ENCODE measurements at places on chromosomes 13 and 19. TPM values are rescaled to one million over a fixed set of nuclear protein-coding genes. Genes with fewer than 3 reads are reported as not detected.
A peak's percentile ranks its signal among the peaks of the same experiment; 100 is the strongest.

DNA sequence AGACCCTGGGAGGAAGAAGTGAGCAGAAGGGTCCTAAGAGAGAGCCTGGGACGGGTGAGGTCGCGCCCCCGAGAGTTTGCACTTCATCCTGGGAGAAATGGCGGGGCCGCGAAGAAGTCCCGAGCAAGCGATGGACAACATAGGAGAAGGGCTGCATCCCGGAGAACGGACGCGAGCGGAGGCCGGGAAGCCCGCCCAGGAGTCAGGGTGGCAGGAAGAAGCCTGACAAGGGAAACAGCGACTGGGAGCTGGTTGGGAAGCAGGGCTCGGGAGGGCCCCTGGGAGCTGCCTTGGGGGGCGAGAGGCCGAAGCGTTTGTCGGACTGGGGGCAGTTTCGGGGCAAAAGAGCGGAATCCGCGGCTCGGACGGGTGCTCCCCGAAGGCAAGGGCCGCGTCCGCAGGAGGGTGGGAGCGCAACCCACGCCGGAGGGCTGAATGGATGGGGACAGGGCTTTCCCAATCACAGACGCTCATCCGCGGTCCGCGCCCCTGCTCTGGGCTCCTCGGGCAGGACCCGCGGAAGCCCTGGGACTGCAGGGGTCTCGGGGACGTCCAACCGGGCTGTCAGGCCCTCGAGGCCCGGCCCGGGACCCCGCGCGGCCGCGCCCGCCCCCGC lies 469 bp downstream of the ABHD17A start:
- peak; percentile 87 for DNase-seq

DNA sequence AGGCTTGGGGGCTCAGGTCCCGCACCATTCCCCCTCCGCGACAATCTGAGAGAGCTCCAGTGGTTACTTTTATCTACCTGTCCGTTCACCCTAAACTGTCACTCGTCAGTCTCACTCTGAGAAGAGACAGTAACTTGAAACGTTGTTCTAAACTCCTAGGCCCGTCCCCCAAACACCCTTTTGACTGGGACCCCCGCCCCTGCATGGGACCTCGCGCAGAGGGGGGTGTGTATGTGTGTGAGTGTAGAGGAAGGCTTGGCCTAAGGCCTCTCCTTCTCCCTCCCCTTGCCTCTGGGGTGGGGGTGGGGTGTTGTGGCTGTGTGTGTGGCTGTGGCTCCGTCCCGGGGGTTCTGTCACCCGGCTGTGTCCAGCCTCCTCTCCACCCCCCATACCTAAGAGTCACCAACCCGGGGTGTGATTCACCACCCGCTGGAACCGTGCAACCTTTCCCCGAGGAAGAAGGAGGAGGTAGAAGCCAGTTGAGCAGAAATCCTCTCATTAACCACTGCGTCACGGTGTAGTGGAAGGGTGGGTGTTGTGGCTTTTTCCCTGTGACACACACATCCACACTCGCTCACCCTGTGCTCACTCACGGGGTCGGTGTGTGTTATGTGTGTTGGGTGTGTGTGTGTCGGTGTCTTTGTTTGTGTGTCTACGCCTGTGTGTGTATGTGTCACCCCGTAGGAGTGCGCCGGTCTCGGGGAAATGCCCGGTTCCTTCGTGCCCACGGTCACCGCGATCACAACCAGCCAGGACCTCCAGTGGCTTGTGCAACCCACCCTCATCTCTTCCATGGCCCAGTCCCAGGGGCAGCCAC lies 2.4 kb downstream of the FOSB start:
- DNase-seq = no peak

GRCh38 chr13:50437252-50437651 lies 406.2 kb downstream of the DLEU7 start:
- no peak for DNase-seq

- no peak for DNase-seq
Observed at GRCh38 chr19:44872661-44873060, 18.4 kb upstream of the TOMM40 start.

GRCh38 chr13:73751290-73751689 lies 382.9 kb downstream of the KLF12 start:
- no peak for DNase-seq

DNA sequence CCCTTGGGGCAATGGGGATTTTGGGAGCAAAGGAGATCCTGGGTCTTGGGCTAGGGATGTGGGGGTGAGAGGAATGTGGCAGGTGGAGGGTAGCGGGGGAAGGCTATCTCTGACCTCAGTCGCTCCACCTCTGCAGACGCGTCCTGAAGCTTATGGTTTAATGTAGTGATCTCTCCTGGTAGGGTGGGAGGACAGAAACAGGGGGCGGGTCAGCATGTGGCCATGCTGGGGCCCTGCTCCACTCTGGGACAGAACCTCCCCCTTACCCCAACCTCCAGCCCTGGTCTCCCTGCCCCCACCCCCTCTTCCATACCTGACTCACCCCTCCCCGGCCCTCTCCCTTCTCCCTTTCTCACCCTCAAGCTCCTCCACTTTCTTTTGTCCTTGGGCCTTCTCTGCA lies 1.4 kb downstream of the BST2 start:
- DNase-seq = peak; percentile 82

DNA sequence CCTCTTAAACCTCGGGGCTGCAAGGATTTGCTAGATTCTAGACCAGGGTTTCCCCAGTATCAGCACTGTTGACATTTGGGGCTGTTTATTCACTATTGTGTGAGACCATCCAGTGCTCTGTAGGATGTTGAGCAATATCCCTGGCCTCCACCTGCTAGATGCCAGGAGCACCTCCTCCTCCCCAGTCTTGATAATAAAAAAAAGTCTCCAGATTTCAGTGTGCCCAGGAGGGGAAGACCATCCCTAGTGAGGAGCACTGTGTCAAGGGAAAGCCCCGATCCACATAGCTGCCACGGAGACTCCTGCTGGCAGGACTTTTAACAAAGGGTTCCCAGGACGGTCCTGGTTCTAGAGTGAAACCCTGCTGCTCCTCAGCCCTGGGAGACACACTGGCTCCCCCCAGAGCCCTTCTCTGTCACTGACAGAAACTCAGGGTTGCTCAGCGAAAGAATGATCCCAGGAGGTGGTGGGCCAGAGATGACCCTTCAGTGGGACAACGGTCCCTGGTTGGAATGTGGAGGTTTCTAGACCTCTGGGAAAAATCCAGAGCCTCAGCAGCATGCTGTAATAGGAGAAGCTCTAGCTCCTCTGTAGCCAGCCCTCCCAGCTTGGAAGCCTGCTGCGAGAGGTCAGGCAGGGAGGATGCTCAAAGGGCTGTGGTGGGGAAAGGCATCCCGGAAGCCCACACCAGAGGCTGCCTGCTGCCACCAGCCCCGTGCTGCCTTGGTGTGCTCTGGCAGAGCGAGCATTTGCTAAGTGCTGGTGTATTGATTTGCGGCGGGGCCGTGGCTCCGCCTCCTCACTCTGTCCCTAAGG lies 20.3 kb downstream of the LYL1 start:
- DNase-seq = peak; percentile 86

DNA sequence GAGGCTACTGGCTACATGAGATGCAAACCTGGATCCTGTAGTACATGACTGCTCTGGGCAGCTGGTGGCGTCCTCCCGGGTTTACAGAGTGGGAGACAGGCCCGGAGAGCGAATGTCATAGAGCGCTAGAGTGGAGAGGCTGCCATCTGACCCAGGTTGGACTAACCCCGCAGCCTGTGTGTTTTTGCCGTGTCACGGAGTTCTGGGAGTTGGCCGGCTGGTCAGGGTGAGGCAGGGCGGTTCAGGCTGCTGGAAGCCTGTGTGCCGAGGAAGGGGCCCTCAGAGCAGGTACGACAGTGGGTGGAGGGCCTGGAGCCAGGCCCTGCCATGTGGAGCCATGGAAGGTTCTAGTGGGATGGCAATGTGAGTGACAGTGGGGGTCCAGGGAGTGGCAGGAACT lies 12.5 kb downstream of the CRTC1 start:
- peak; percentile 51 for DNase-seq

DNA sequence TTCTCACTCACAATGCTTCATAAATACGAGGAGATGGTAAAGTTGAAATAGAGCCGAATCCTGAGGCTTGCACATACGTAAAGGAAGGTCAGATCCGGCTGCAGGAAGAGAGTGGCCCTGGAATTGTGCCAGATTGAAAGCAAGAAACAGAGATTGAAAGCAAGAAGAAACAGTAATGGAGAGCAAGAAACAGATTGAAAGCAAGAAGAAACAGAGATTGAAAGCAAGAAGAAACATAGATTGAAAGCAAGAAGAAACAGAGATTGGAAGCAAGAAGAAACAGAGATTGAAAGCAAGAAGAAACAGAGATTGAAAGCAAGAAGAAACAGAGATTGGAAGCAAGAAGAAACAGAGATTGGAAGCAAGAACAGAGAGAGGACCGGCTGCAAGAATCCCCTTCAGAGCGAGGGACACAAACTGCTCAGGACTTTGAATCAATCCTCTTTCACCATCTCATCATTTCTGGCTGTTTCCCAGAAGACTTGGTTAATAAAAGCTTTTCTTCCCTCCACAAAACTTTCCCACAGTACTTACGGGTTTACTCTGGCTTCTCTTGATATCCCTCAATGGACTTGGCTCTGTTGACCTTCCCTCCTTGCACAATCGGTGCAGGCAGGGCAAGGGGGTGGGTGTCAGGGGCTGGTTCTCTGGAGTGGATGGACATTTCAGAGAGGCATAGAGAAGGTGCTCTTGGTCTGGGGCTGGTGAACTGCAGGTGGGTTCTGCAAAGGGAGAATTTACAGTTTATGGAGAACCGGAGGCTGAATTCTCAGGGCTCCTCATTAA lies 25.5 kb downstream of the OR7A5 start:
- DNase-seq = no peak

- DNase-seq = no peak
Observed at GRCh38 chr13:95128045-95128643, 173.1 kb downstream of the ABCC4 start.

GRCh38 chr13:30881191-30881651 lies 24.9 kb upstream of the MEDAG start:
- no peak for DNase-seq

- peak; percentile 95 for DNase-seq
Observed at GRCh38 chr13:112885782-112886268, 83.2 kb upstream of the MCF2L start.

- no peak for DNase-seq
Observed at GRCh38 chr13:51113186-51113881, 2.3 kb upstream of the C13orf42 start.

- DNase-seq = peak; percentile 95
Observed at GRCh38 chr19:13154911-13155471, 4.8 kb downstream of the IER2 start.

DNA sequence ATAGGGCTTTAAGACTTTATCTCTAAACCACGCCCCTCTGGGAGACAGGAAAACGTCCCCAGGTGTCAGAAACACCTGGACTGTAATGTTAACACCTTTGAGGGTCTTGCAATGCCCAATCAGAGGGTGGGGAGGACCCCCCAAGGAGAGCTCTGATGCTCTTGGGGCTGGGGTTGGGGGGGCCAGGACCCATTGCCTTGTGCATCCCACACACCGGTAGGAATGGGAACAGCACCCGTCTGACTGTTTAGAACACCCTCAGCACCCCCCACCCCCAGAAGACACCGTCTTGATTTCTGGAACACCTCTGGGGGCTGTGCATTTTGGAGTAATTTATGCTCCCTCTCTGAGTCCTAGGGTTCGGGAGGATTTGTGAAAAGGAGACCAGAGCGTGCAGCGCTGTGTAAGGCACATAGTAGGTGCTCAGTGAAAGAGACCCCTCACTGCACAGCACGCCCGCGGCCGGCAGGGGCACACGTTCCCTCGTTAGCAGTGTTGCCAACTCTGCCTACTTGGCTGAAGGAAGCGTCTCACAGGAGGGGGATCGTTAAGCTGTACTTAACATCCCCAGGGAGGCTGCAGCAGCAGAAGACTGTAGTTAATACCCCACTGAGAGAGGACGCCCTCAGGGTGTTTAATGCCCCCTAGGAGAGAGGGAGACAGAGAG lies 2.8 kb upstream of the ERFL start:
- DNase-seq = peak; percentile 88

DNA sequence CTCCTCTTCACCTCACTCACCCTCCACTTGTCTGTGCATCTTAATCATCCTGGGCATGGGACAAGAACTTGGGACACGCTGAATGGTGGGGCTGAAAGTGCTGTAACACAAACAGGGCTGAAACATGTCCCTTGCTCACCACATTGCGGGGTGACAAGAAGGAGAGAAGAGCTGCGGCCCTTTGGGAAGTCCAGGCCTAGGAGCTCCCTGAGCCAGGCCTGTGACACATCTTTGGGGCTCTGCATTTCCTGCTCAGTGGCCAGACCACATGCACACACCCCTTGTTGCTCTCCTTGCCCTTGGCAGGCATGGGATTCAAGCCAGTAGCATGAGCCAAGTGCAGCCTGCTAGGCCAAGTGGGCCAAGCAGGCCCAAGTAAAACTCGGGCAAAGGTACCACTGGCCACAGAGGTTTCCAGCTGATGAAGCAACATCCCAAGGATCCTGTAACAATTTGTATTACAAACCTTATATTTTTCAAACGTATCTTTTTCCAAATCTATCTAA lies 1384.3 kb upstream of the PCDH20 start:
- no peak for DNase-seq

PSG7 gene
- not detected for total RNA-seq

KLK7 gene
- 1.1 TPM for total RNA-seq

KL gene
- total RNA-seq = not detected

DKKL1 gene
- 4.3 TPM for total RNA-seq

ZNF69 gene
- total RNA-seq = not detected

CLEC4G gene
- total RNA-seq = not detected

DCT gene
- not detected for total RNA-seq

PRODH2 gene
- not detected for total RNA-seq

CEP89 gene
- total RNA-seq = 15.7 TPM

GRK1 gene
- total RNA-seq = 0.14 TPM

ZFP82 gene
- total RNA-seq = 7.3 TPM

SPINT2 gene
- total RNA-seq = 153 TPM

TNFSF13B gene
- 0.33 TPM for total RNA-seq
